ENCODE measurements at places on chromosomes 16 and 17.

GRCh38 chr16:65760874-65761273, 605.6 kb upstream of the CDH5 start:
- DNase-seq, result no peak

GRCh38 chr17:19316761-19317358, 45.7 kb downstream of the B9D1 start:
- no peak for DNase-seq

GRCh38 chr17:79298799-79299198, 224.2 kb downstream of the ENGASE start:
- DNase-seq, result no peak

- DNase-seq, result no peak
These were observed 507 bp downstream of the FHOD1 start for GRCh38 chr16:67246756-67247191.

DNA sequence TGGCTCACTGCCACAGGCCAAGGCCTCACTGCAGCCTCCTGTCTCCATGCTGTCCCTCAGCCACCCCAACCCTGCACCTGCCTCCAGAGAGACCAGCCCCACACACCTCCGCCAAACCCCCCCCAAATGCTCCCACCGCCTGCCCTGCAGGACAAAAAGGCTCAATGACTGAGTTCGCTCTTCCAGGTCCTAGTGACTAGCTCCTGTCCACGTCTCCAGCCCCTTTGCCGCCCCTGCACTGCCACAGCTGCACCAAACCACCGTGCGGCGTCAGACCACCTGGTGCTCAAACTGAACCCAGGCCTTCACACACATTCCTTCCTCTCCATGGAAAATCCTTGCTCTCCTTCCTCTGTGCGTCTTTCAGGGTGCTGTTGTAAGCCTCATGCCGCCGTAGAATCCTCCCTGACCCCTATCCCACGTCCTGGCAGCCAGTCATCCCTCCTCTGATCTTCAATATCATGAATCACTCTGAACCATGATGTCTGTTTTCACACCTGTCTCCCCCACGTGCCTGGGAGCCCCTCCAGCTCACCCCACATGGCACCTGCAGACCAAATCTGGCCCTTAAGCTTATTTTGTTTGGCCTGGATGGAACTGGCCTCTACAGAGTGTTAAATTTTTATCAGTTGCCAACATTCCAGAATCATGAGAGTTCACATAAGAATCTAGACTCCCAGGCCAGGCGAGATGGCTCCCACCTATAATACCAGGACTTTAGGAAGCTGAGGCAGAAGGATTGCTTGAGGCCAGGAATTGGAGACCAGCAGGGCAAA, 4.3 kb upstream of the GSG1L start:
- no peak for DNase-seq

DNA sequence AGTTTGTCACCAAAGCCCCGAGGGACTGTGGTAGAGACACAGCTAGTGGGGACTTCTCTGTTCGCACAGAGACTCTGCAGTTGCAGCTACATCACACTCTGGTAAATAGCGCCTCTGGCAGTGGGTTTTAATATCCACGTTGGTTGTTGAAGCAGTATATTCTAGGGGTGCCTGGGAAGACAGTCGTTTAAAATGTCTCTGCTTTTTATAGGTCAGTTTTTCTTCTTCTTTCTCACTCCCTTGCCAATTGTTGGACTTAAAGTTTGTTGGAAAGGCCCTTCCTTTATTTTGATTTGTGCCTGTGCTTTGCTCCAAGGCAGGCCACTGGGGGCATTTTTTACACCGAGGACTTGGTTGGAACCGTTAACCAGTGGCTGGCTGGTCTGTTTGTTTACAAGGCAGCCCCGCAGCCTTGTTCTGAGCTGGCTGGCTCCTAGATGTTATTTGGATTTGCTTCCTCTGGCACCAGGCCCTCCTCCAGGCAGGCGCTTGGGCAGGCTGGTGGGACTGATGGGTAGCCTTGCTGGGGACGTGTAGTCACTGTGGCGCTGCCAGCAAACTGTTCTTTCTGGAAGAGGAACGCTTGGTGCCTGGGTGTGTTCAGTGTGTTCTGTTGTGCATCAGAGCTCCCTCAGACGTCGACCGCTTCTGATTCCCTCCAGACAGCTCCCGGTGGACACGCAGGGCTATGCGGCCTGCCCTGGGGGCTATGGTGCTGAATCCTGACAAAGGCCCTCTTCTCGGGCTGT, 218.2 kb upstream of the CHMP6 start:
- DNase-seq, result no peak

DNA sequence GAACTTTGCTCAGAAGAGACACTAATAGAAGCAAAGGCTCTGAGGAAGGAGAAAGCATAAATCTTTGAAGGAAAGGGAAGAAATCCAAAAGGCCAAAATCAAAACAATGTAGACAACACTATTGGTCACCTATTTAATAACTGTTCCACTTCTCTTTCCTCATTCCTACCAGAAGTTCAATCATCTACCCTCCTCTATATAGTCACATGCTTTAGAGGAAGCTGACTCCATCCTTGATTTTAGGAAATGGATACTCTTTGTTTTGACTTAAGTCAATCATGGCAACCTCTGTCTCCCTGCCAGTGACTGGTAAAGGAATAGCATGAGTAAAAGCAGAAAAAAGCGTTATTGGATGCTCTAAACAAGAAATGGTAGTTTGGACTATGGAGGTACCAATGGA, 7.3 kb downstream of the BRIP1 start:
- peak; percentile 6 for DNase-seq

DNA sequence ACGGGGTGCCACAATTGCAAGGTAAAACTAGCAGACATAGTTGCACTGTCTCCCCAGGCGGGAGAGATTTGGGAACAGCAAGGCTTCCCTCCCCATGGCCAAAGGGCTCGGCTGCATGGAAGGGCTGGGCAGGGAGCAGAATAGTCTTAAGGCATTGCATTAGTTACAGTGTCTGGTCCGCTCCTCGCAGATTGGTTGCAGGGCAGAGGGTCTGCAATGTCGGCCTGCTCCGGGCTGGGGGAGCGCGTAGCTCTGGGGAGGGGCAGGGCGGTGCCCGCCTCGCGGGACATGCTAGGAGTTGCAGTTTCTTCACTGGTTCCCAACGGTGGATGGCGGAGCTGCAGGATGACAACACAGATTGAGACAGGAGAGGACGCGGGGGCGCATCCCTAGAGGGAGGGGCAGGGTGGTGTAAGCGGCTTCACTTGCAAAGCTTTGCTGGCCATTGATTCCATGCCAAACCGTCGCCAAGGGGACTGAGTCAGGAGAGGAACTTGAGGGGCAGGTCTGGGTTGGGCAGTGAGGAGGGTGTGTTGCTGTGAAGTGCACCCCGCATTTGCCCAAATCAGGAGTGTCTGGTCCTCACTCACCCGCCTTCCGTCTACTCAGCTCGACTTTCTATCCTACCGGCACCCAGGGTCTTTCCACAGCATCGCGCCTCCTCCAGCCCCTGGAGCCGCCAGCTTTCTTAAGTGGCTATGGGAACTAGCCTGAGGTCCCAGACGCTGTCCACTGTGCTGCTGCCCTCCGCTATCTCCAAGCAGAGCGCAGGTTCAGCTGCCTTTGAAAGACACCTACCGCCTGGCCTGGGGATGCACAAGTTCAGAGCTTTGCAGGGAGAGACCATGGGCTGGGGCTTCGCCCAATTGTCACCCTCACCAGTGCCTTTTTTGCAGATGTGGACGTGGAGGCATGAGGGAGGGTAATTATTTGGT, 1748.9 kb downstream of the TP53TG3F start:
- no peak for DNase-seq

DNA sequence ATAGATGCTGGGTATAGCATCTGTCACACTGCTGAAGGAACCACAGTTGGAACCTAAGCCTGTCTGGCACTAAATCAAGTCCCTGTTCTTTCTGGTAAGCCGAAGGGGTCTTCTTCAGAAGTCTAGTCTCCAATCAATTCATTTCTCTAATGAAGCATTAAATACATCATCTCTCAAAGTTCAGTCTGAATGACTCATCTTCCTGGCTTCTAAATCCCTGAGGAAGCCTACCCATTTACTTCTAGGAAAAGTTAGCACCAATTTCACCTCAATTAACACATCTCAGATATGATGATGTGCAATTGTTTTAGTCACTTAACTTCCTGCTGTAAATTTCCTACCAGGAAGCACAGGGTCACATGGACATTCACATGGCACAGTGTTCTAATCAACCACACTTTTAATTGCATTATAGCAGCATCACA, 49.9 kb downstream of the TEX14 start:
- DNase-seq, result peak; percentile 14

DNA sequence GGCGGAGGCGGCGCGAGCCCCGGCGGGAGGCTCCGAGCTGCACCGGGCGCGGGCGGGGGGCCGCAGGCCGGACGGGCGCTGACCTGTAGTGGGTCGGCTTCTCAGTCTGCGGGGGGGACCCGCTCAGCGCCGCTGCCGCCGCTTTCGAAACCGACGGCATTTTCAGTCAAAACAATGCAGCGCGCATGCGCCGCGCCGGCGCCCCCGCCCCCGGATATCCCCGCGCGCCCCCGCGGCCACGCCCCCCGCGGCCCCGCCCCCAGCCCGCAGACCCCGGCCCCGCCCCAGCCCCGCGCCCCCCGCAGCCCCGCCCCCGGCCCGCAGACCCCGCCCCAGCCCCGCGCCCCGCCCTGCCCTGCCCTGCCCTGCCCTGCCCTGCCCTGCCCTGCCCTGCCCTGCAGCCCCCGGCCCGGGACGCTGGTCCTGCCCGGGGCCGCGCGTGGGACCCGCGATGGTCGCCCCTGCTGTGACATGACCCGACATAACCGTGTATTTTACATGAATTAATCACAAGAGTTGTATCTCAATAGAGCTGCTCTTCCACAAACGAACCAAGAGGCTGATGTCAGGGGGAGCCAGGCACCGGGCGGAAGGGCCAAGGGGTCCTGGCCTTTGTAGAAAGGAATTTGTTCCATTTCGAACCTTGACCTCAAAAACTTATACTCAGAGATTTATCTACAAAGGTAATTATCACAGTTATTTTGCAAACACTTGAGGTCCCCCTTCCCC, at the start of gene UNKL:
UNKL (minus strand) TSS at position 173 of the 729 bp plus-strand sequence; CDS start at position 160, 13 bp downstream.
- peak; percentile 90 for DNase-seq

DNA sequence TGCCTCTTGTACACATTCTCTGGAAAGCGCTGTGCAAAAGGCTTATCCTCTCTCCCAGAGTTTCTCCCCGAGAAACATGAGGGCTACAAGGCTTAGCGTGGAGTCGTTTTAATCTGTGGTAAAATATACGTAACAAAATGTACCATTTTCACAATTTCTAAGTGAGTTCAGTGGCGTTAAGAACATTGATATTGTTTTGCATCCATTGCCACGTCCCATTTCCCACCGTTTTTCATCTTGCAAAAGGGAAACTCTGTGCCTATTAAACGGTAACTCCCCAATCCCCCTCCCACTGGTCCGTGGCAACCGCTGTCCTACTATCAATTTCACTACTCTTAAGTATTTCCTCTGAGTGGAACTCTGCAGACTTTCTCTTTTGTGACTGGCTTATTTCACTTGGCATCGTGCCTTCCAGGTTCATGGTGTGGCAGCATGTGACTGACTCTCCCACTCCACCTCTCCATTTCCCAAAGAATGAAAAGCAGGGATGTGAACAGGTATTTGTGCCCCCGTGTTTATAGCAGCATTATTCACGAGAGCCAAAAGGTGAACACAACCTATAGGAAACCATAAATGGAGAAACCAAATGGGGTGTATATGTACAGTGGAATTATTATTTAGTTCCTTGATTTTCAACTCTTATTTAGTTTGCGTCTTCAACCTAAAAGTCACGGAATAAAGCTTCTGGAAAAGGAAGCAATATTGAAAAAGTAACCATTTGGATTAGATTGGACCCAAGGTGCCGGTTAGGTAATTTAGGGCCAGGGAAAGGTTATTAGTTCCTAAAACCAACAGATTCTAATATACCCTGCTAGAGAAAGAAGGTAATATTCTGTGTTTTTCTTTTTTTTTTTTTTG, 1.1 kb upstream of the USP32 start:
- DNase-seq, result peak; percentile 67

DNA sequence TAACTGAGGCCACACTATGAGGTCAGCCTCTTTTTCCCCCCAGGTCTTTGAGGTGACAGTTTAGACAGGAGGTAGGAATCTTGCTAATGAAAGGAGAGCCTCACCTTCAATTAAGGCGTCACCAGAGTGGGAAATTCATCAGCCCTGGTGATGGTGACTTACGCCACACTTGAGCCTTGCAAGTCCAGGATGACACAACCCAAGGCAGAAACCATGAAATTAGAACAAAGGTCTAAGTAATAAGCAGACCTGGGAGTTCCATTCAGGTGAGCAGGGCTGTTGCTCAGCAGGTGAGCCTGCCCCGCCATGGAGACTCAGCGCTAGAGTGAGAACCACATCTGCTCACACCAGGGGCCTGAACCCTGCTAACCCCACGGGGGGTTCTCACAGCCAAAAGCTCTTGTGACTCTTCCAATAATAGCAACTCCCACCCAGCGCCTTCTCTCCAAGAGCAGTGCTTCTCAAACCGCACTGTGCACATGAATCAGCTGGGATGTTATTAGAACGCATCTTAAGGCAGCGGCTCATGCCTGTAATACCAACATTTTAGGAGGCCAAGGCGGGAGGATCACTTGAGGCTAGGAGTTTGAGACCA, 28.7 kb upstream of the KIFC3 start:
- DNase-seq, result no peak

- DNase-seq, result no peak
These were observed 591.1 kb upstream of the C16orf82 start for GRCh38 chr16:26475596-26475995.

- DNase-seq, result no peak
These were observed 23.5 kb downstream of the TBX4 start for GRCh38 chr17:61475726-61476125.

- DNase-seq, result peak; percentile 11
These were observed 647.7 kb upstream of the SOX9 start for GRCh38 chr17:71472809-71473789.

DNA sequence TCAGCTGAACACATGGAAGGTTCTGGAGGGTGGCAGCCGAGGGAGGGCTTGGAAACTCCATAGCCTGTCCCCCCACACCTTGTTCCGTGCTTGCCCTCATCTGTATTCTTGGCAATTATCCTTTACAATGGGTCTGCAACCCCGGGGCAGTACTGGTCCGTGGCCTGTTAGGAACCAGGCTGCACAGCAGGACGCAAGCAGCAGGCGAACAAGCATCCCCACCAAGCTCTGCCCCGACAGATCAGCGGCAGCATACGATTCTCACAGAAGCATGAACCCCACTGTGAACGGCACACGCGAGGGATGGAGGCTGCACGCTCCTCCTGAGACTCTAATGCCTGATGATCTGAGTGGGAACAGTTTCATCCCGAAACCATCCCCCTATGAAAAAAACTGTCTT, 6.2 kb downstream of the WDR45B start:
- DNase-seq, result no peak

- no peak for DNase-seq
These were observed 33.0 kb upstream of the ADAMTS18 start for GRCh38 chr16:77467821-77468335.

Data from suppressor macrophage (primary cell).